Fibroblast of mammary gland (primary cell): ENCODE measurements at places on chromosomes 6 and 20.

DNA sequence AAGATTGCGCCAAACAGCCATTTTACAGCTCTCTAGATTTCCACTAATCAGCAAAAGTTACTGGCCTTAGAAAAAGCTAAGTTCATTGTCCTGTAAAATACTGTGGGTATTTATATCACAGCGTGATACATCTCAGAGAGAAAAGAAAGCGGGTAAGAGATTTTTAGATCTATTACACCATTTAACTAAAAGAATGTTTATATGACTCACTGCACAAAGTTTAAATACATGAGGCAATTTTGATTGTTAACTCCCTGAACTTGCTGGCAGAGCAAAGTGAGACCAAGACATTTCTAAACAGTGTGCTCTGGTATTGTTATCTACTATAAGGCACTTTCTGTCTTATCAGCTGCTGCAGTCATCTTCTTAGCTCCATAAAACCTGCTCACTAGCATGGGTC, 314.3 kb downstream of the EPHA7 start:
- DNase-seq = no peak

- peak; percentile 37 for DNase-seq
These were observed 153.7 kb downstream of the MOXD1 start for GRCh38 chr6:132247381-132248159.

GRCh38 chr6:137783710-137784109, 83.3 kb upstream of the TNFAIP3 start:
- DNase-seq = no peak

- no peak for DNase-seq
These were observed 1223.0 kb downstream of the EPHA7 start for GRCh38 chr6:92196325-92196724.

GRCh38 chr6:42050297-42051267, at the start of gene TAF8:
Gene TAF8 (plus strand): TSS chr6:42050524. CDS start chr6:42050542, 18 bp downstream.
- peak; percentile 91 for DNase-seq

DNA sequence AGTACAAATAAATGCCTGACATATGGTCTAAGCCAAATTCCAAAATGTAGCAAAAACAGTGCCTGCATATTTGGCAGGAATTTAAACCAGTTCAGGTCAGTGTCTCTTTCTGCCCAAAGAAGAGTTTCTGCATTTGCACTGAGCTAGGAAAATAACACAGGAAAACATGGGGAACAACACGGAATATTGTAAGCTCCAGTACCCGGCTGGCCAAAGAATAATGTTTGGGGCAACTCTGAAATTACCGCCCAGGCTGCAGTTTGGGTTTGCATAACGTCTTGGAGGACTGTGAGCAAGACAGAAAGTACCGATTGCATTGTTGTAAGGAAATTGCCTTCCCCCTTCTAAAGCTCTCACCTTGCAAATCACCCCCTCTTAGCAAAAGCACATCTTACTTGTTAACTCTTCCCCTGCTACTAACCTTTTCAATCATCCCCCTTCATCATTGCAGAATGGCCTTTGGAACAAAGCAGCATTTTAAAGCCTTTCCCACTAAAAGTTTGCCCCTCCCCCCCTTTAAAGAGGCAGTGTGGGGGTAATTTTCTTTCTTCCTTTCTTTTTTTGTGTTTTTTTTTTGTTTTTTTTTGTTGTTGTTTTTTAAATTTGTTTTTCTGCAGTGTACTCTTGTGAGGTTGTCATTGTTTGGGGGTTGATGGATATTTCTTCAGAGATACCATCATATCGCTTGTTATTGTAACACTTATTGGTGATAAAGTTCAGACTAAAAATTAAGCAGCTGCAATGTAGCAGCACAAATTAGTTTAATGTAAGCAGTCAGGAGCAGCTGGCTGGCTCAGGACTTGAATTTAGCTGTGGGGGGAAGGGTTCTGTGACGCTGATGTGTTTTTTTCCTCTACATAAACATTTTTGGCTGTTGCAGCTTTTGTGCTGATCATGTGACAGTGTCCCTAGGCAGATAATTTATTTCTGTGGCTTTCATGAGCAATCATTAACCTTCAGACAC, 100.0 kb upstream of the CITED2 start:
- DNase-seq = peak; percentile 43

GRCh38 chr20:40144581-40144980, 544.5 kb downstream of the MAFB start:
- DNase-seq = no peak
